ENCODE measurements at places on chromosomes 7 and 10. TPM values are rescaled to one million over a fixed set of nuclear protein-coding genes. Genes with fewer than 3 reads are reported as not detected.

MORN4 gene
- total RNA-seq = 4.5 TPM

BMPER gene
- 0.52 TPM for total RNA-seq

OR6V1 gene
- total RNA-seq = not detected

CREB5 gene
- total RNA-seq = 3.2 TPM

DNA sequence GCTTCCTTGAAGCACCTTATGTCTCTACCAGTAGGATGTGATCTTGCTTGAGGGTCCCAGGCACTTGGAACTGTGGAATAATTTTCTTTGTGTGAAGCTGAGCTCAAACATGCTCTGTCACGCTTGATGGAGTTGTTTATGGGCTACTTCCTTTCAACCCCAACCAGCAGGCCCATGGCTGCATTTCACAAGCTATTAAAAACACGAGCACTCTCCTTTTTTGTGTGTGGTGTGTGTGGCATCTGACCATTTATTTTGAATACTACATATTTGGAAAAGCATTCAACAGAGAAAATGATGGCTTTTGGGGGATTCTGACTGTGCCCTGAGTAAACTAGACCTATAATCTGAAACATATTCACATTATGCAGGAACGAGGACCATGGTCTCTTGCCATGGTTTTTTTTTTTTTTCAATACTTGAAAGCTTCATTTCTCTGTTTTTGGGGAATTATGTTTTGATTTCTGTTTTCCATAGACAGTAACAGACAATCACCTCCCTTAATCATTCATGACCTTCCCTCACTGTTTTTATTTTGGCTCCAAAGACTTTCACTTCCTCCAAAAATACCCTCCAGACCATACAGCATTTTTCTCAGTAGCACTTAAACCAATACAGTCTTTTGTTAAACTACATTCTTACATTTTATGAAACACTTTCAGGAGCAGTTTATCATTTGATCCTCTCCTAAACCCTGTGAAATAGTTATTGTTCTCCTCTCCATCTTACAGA is 233.6 kb upstream of the BMPER start:
- no peak for DNase-seq
- H3K27ac ChIP-seq = no peak overlapping the region
- H3K4me3 ChIP-seq = no peak overlapping the region
- no peaks in the 10 kb centered on the region for H3K4me1 ChIP-seq
- H3K36me3 ChIP-seq = no peaks in the 10 kb centered on the region
- no peaks in the 10 kb centered on the region for H3K27me3 ChIP-seq

- H3K27me3 ChIP-seq = peaks cover 3% of the 10 kb centered on the region
- H3K4me1 ChIP-seq = no peaks in the 10 kb centered on the region
- no peak overlapping the region for H3K4me3 ChIP-seq
- H3K36me3 ChIP-seq = no peaks in the 10 kb centered on the region
These were observed 98.2 kb downstream of the FAM204A start for GRCh38 chr10:118243907-118244306.

GRCh38 chr10:124680675-124681074 is 63.5 kb downstream of the FAM53B start:
- DNase-seq = no peak
- peaks cover 5% of the 10 kb centered on the region for H3K36me3 ChIP-seq
- no peak overlapping the region for H3K27ac ChIP-seq
- H3K4me3 ChIP-seq = no peak overlapping the region
- H3K27me3 ChIP-seq = no peaks in the 10 kb centered on the region
